ENCODE measurements at places on chromosomes 1 and 21. TPM values are rescaled to one million over a fixed set of nuclear protein-coding genes. Genes with fewer than 3 reads are reported as not detected.

The PAQR6 gene
- total RNA-seq = 2.8 TPM

The CFAP141 gene
- total RNA-seq = not detected

The TNFSF18 gene
- not detected for total RNA-seq

The KDF1 gene
- total RNA-seq = 15.2 TPM
